Right renal pelvis (tissue), 4 donors: ENCODE measurements at places on chromosomes 12 and 14. TPM values are rescaled to one million over a fixed set of nuclear protein-coding genes. Genes with fewer than 3 reads are reported as not detected.
A peak's percentile ranks its signal among the peaks of the same experiment; 100 is the strongest.

Gene CLEC14A
- 17.5 TPM for polyA plus RNA-seq

Gene PYGL
- 18.1 TPM for polyA plus RNA-seq

Gene GPR84
- polyA plus RNA-seq: not detected

Gene CCDC184
- polyA plus RNA-seq: 1.2 TPM

Gene CLEC1A
- 4.6 TPM for polyA plus RNA-seq

Gene SLC10A1
- polyA plus RNA-seq: 0.23 TPM

Gene KRT1
- polyA plus RNA-seq: 0.25 TPM

Gene SLC22A17
- polyA plus RNA-seq: 74.4 TPM

Gene TGFB3
- 15.2 TPM for polyA plus RNA-seq

DNA sequence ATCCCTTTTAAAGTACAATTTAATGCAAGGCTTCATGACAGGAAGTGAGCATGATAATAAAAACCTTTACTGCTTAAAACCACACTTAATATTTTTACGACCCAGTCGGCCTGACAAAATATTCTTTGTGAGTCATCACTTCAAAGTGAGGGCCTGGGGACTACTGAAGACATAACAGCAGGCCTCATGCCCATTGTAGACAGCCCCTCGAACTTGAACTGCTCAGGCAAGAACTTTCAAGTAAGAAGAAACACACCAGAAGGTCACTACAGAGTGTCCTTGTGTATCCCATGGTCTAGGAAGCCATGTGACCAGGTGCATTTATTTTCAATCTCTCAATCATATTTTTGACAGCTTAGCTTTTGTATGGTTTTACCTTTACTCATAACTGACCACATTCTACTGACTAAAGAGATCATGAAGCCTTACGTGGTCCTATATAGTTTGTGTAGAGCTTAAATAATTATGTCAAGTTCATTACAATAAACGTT is 61.4 kb upstream of the MANSC4 start:
- no peak for DNase-seq

- no peak for DNase-seq
Observed at GRCh38 chr12:72074956-72075355, 136.3 kb downstream of the TPH2 start.

DNA sequence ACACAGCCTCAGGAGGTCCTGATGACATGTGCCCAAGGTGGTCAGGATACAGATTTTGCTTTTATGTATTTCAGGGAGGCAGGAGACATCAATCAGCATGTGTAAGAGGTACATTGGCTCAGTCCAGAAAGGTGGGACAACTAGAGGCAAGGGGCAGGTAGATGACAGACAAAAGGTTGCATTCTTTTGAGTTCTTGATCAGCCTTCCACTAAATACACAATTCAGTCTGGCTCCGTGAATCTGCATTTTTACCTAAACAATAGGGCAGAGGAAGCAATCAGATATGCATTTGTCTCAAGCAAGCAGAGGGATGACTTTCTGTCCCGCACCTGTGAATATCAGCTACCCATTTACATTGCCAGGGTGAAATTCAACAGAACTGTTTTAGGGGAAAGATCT is 178.6 kb downstream of the KSR2 start:
- no peak for DNase-seq

DNA sequence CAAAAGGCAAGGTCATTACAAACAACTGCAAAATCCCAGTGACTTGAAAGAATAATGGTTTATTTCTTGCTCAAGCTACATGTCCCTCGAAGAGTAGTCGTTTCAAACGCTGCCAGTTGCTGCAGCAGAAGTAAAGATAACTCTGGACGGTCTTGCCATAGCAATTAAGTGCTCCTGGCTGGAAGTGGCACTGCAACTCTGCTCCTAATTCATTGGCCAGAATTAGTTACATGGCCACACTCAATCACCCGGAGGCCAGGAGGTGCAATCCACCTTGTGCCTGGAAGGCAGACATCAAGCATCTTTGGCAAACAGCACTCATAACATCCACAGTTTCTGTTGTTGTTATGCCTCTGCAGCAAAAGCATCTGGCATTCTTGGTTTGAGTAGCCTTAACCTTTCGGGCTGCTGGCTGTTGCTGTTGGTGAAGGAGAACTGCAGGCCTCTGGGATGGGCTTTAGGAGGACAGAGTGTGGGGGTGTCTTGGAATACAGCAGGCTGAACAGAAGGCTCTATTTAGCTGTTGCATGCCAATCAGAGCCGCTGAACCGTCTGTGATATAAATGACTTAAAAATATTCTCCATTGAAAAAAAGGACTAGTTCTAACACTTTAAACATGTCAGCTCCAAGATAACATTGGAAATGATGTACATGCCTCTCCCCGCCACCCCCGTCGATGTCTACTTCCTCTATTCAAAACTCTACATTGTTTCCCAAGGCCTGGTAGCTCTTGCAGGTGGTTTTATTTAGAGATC is 123.5 kb upstream of the DYRK2 start:
- no peak for DNase-seq

DNA sequence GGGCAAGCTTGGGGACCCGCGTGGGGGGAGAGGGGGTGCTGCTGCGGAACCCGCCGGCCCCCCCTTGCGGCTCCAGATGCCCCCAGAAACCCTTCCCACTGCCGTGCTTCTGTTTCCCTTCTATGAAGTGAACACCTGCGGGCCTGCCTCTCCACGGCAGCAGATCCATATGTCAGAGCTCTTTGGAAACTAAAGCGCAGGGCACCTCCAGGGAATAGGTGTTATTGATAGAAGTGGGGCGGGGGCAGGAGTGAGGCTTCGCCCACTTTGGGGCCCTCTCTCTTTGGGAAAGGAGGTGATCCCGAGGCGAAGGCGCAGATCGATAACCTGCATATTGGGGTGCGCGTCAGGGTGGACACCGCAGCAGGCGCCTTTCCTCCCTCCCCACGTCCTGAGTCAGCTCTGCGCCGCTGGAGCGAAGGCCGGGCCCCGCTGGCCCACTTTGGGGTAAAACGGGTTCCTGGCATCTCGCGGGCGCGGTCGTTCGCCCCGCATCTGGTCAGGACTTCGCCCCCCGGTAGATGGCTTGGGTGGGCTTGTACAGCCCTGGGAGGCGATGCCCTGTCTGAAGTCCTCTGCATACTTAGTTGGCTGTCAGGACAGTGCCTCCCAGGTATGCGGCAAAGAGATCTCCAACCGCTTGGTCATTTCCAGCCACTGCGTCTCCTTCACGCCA is 524 bp downstream of the KMT5A start:
- no peak for DNase-seq

GRCh38 chr12:99960311-99960710 is 24.4 kb downstream of the ANKS1B start:
- DNase-seq: no peak

- DNase-seq: no peak
Observed at GRCh38 chr14:56115976-56116893, 2.0 kb upstream of the PELI2 start.

DNA sequence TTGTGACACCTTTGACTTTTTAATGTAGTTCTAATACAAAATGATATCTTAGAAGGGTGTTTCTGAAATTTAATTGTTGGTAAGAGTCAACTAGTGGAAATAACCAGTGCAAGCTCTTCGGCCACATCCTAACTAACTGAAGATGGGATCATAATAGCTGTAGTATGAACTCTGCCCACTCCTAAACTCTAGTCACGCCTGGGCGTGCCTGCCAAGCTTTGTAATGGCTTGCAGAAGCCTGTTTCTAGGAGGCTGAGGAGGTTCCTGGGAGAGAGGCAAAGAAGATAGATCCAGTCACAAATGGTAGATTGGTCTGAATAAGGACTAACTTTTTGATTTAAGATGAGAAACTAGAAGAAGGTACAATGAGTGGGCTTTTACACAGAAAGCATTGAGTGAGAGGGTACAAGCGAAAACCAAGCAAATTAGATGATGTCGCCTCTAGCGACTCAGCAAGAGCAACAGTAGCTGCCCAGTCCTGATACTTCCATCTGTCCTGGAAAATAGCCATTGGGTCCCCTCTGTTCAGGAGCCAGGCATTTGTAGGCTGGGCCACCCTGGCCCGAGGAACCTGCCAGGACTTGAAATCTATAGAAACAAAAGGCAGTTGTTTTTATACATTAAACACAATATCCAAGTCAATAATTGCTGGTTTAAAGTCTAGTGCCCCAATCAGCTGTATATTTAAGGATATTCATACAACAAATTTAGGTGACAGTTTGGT is 148.8 kb downstream of the SLC38A4 start:
- DNase-seq: no peak

GRCh38 chr12:102992720-102993119 is 35.2 kb downstream of the ASCL1 start:
- DNase-seq: no peak

DNA sequence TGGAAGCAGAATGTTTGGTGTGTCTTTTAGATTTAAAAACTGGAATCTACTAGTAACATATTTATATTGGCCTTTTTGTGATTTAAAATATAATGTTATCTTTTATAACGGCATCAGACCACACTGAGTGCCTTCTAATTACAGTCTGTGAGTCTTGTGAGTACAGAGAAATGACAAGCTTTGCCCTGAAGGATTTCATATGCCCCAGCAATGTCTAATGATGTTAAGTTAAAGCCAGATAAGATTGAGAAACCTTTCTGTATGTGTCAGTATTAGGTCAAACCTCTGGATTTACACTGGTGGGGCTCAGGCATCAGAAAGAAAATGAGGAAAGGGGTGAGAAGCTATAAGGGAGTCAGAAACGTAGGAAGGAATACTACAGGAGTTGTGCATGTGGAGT is 25.2 kb downstream of the PLEKHA5 start:
- no peak for DNase-seq

GRCh38 chr12:109583733-109584132 is 10.1 kb downstream of the MVK start:
- DNase-seq: no peak

GRCh38 chr14:50766338-50766886 is 64.5 kb downstream of the NIN start:
- no peak for DNase-seq

DNA sequence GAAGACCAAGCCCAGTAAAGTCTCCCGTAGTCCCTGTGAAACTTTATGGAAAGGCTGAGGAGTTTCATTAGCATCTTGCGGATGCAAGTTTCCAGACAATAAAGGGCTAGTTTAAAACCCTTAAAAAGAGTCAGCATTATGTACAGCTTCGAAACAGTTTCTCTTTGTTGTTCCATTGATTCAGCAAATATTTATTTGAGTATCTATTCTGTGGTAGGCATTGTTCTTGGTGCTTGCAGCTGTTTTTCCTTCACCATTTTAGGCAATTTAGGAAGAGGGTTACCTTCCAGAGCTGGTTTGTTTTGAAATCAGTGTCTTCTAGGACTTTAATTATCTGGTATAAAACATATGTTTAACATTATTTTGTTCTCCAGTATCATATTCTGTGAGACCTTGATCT is 1.5 kb downstream of the SLIRP start:
- DNase-seq: no peak

- no peak for DNase-seq
Observed at GRCh38 chr14:37593511-37594237, 1.4 kb downstream of the FOXA1 start.

DNA sequence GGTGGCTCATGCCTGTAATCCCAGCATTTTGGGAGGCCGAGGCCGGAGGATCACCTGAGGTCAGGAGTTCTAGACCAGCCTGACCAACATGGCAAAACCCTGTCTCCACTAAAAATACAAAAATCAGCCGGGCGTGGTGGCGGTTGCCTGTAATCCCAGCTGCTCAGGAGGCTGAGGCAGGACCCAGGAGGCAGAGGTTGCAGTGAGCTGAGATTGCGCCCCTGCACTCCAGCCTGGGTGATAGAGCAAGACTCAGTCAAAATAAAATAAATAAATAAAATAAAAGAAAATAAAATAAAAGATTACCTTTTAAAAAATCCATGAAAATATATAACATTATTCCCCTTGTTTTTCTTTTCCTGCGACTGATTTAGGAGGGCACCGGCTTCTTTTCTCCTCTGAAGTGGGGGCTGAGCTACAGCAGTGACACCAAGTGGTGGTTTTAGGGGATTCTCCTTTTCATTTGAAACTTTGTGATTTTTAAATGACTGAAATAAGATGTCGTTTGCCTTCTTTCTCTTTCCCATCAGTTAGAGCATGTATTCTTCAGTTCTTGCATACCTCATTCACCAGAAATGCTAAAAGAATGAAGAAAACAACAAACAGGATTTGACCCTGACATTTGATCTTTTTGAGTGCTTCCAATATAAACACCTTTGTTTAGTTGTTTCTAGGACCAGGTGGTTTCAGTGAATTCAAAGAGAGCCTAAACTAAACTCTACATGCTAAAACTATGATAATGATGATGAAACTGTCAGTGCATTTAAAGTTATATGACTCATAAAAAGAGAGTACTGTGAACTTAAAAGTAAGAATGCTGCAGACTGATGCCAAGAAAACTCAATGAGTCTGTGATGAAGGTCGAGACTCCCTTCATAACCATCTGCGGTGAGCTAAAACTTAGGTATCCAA is 22.6 kb upstream of the PKP2 start:
- peak; percentile 12 for DNase-seq

- DNase-seq: no peak
Observed at GRCh38 chr12:80710727-80711449, 3.5 kb downstream of the MYF6 start.

DNA sequence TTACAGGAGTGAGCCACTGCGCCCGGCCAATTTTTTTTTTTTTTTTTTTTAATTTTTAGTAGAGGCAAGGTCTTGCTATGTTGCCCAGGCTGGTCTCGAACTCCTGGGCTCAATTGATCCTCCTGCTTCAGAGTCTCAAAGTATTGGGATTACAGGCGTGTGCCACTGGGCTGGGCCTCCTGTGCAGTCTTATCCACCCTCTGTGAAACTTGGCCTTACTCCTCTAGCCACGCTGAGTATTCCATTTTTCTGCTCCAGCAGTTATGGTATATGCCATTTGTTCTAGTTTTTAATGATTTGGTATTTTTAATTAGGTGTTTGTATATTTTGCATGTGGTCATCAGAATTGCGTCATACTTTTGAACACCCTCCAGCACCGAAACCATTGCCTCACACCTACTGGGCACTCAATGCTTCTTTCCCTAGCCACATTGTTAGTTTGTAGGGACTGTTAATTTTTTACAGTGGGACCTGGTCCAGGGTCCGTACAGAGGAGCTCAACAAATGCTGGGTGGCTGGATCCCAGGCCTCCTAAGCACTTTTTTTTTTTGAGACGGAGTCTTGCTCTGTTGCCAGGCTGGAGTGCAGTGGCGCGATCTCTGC is 11.4 kb downstream of the RIOX1 start:
- DNase-seq: no peak

DNA sequence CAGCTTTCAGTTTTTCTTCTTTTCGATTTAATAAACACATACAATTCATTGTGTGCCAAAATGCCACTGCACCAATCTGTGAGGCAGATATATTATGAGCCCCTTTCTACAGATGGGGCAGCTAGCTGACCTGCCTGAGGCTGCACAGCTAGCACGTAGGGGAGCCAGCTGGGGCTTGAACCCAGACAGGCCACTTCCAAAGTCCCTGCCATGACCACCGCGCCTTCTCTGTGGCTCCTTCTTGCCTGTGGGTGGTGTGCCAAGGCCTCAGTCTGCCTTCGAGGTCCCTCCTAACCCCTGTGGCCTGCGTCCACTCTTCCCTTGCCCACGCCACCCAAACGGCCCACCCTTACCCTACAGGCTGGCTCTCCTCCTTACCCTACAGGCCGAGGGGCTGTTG is 16.2 kb downstream of the FAM222A start:
- no peak for DNase-seq

DNA sequence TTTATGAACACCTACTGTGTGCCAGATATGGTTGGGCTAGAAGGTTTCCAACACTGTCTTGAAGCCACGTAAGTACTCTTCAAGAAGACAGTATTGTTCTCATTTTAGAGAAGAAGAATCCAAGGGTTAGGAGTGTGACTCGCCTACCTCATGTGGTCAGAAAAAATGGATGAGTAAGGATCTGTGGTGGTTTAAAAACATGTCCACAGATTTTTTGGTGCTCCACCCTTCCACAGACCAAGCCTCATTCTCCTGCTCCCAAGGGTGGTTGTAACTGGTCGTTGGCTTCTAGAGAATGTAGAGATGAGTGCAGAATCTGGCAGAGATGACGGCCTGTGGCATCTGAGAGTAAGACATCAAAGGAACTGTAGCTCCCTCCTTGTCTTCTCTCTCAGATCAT is 30.3 kb upstream of the TTC7B start:
- DNase-seq: no peak
